ENCODE measurements at places on chromosomes 11 and 22.

GRCh38 chr11:76194872-76195668, 11.2 kb downstream of the WNT11 start:
- DNase-seq: no peak

DNA sequence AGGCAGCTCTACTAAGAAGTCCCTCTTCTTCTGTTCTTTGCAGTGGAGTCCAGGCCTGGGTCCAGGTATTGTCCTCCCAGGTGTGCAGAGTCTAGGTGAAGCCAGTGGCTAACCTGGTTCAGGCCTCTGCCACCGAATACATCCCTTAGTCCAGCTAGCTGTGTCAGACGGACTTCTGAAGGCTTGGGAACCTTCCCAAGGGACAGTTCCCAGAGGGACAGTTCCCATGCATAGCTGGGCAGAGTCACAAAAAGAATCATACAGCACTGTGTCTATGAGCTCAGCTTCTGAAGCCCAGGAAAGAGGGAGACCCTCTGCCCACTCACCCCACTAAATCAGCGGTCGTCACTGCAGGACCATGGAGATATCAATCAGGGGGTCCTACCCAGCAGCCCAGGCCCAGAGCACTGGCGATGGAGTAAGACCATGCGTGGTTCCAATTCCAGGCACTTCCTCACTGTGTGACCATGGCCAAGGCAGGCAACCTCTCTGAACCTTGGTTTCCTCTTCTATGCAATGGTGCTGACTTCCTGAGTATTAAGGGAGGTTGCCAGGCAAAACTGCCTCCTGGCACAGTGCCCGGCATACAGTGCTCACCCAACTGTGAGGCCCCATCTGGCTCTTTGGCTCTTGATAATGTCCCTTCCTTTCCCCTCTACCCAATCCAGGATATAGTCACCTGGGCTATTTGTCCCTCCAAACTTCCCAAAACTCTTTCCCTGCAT, 3.4 kb downstream of the MS4A10 start:
- DNase-seq: peak; percentile 14

GRCh38 chr11:15958910-15959309, 397.4 kb downstream of the SOX6 start:
- DNase-seq: no peak

DNA sequence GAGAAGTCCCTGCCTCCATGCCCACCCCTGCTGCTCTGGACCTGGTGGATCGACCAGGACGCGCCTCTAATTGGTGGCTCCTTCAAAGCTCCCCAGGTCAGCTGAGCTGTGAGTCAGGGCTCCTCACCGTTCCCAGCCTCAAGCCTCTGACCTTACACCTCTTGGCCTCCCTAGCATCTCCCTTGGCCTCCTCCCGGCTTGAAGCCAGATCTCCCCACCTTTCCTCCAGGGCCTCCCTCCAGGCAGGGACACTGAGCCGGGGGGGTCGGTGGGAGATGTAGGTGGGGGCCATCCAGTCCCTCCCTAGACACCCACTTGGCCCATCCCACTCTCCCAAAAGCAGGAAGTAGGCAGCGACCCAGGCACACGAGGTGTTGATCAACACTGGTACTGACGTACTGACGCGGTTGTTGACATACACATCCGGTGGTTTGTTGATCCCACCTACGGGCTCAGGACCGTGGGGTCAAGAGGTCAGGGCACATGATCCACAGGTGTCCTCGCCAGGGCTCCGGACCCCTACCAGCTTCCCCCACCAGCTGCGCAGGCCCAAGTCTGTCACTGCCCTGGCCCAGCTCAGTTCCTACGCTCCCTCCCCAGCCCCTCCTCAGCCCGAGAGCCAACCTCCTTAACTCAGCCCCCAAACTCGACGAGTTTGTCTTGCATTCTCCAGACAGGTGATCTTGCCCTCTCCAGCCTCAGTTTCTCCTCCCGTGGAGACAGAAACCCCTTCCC, 802 bp downstream of the ATG2A start:
- DNase-seq: no peak

- DNase-seq: no peak
Observed at GRCh38 chr22:48957311-48957986, 870.2 kb downstream of the BRD1 start.

- no peak for DNase-seq
Observed at GRCh38 chr11:69055212-69055586, 6.5 kb downstream of the TPCN2 start.

DNA sequence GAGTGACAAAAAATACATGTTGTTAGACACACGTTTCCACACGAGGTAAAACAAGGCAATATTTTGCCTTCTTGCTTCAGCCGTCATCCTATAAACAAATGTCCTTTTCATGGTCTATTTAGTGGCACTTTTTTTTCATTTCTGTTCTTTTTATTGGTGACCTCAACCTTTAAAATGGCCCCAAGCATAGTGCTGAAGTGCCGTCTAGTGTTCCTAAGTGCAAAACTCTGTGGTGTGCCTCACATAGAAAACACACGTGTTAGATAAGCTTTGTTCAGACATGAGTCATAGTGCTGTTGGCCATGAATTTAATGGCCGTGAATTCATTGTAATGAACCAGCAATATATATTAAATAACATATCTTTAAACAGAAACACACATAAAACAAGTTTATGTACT, 15.6 kb downstream of the OVCH2 start:
- DNase-seq: no peak

DNA sequence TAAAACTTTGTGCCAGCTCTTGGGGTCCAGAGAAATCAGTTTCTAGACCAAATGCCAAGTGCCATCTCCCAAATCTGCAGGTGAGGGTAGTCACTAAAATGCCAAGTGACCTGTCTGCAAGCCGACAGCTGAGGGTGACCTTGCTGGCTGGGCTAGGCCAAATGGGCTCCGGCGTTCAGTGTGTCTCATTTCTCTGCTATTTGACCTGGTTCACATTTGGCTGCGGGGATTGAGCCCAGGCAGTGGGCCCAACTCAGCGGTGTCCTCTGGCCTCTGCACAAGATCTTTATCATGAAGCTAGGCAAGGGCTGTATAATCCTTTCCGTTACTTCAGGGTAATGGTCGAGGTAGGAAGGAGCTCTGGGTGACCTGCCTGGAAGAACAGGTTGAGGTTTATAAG, 87.5 kb downstream of the SNX19 start:
- no peak for DNase-seq

DNA sequence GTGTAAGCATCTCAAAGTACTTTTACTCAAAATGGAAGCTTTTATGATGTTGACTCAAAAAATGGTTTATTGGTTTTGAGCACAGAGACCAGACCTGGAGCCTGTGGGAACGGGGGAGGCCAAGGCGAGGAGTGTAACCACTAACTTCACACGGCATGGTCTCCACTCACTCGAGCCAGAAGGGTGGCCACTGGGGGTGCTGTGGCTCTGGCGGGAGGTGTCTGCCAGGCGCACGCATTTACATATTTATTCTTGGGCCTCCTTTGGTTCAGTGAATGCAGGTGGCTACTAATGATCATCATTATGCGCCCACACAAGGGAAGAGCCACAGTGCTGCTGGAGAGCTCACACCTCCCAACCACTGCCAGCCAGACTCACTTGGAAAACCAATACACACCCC, 64.6 kb downstream of the FLRT1 start:
- DNase-seq: peak; percentile 78

DNA sequence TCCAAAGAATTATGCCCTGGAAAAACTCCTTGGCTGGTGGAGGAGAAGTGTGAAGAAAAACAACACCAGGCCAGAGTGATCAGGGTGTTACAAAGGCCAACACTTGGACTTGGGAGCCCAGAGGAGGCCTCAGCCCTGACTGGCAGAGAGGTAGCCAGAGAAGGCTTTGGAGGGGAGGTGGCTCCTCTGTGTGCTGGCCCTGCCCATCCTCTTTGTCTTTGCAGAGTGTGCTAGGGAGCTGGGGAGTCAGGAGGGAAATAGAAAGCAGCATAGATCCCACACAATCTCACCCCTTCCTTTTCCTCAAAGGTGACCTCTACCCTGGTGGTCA, 12.0 kb upstream of the P2RY6 start:
- no peak for DNase-seq

GRCh38 chr22:44738347-44738715, 14.0 kb upstream of the ARHGAP8 start:
- DNase-seq: no peak

GRCh38 chr22:41912338-41913039, 2.4 kb downstream of the SHISA8 start:
- DNase-seq: no peak

DNA sequence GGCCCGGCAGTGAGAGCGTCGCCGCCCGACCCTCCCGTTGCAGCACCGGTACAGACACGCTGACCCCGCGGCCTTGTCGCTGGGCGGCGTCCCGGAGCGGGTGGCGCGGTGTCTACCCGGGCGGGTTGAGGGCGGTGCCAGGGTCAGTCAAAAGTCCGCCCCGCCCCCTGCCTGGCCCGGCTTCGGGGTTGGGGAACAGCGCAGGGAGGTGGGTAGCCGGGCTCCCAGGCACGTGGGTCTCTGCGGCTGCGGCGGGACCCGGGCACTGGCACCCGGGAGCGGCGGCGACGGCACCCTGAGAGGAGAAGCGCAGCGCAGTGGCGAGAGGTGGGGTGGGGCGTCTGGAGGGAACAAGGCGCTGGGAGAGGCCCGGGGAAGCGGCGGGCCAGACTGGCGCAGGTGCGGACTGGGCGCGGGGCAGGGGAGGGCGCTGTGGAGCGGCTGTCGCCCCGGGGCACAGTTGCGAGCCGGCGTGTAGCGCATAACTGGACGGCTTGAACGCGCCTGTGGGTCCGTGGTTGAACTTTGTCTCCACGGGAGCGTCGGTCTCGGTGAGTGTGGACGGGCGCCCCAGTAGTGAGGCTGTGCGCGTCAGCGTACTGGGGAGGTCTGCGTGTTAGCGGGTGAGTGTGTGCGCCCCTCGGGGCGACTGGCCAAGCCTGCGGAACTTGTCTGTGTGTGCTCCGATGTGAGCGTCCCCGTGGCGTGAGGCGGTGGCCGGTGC, at the start of gene P2RY2:
TSS of gene P2RY2 (plus strand) at position 176 of the 724 bp plus-strand sequence. CDS start 15,879 bp downstream, outside the sequence.
- DNase-seq: no peak

- DNase-seq: peak; percentile 65
Observed at GRCh38 chr22:39946503-39947219, 13.5 kb upstream of the TMA7B start.

GRCh38 chr11:131822506-131822905, 452.1 kb downstream of the NTM start:
- DNase-seq: no peak

GRCh38 chr11:64248578-64248977, 1.8 kb upstream of the PPP1R14B start:
- DNase-seq: no peak

DNA sequence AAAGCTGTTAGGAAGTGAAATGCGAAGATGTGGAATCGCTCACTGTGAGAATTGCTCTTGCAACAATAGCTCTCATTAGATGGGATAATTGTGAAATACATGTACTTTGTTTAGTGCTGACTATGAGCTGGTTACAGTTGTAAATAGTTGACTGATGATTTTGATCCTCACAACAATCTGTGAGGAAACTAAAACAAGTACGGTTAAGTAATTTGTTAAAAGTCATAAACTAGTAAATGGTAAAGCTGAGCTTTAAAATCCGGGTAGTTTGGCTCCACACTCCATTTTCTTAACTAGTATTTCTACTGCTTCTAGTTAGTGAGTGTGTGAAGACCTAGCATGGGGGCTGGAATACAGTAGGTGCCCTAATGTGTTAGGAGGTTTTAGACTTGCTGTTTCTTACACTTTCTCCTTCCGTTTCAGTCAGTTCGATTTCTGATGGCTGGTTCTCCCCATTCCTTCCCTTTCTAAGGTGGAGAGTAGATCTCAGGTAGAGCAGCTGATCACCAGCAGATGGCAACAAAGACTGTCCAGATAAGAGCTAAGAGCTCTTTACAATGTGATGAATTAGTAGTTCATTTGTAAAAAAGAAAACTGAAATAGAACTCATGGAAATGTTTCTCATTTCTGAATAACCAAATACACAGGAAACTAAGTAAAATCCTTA, 16.3 kb upstream of the CYP2R1 start:
- peak; percentile 35 for DNase-seq

DNA sequence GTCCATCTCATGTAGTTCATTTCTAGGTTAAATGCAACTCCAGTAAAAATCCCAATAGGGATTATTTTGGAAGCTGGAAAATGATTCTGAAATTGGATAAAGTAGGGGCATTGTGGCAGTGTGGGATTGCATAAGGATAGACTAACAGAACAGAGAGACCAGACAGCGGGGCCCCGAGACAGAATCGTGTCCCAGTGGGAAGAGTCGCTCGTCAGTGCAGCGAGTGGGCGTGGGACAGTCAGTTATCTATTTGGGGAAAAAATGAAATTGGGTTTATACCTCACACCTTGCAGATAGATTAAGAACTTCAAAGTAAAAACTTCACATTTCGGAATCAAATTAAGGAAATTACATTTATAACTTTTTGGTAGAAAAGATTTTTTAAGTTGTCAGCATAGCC, 10.6 kb downstream of the SART1 start:
- no peak for DNase-seq

GRCh38 chr11:1428762-1429316, 39.1 kb downstream of the BRSK2 start:
- DNase-seq: no peak

- DNase-seq: no peak
Observed at GRCh38 chr22:39923696-39924095, 22.8 kb downstream of the GRAP2 start.

- no peak for DNase-seq
Observed at GRCh38 chr11:8089791-8090510, 8.9 kb downstream of the TUB start.

DNA sequence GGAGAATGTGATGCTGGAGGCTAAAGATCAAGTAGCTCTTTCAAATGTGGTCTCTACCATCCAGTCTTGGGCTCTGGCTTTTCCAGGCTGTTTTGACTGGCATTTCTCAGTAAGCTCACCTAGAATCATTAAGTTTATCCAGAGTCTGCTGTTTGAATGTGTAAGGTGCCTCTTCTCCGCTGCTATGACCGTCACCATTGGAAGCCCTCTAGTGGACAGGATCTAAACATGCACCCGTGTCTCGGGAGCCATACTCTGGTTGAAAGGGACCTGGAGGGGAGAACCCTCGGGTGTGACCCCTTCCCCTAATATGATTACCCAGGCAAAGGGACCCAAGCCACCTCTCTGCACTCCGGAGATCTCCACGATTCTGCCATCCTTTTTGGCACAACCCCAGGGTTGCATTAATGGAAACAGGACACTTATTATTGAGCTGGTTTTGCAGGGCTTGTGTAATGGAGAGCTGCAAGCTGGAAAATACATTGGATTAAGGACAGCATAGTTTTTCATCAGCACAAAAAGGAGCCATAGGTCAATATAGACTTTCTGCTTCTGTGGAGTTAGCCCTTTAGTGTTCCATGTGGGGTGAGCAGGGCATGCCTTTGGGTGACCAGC, 191.0 kb upstream of the LARGE1 start:
- DNase-seq: no peak

GRCh38 chr11:114088216-114088615, 28.7 kb downstream of the ZBTB16 start:
- DNase-seq: no peak
